ENCODE measurements at places on chromosomes 5 and 9.

DNA sequence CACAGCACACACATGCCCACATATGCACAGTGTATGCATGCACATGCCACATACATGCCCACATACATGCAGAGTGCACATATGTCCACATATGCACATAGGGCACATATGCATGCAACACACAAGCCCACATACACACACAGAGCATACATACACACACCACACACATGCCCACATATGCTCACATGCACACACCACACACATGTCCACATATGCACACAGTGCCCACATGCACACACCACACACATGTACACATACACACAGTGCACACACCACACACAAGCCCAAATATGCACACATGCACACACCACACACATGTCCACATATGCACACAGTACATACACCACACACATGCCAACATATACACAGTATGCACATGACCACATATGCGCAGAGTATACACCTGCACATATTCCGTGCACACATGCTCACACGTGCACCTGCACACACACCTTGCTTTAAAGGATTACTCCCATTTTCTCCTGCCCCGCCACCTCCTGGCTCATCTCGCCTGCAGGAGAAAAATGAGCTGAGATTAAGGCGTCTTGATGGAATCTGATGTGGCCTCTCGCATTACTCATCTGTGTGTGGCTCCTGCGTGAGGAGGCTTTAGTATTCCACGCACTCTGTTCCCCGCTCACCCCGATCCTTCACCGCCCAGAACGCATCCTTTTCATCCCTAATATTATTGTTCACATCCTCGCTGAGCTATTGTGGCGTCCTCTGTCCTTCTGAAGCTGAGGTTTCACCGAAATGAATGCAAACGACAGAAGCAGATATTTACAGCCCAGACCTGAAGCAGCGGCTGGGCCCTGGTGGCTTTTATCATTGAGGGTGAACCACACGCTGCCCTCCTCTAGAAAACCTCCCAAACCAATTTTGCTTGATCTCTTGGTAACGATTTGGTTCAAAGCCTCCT is 182.7 kb downstream of the OLFM1 start:
- DNase-seq = no peak

GRCh38 chr9:128208946-128209669 is 5.9 kb downstream of the DNM1 start:
- DNase-seq = no peak

- DNase-seq = no peak
Observed at GRCh38 chr9:34927061-34927460, 31.0 kb upstream of the PHF24 start.

DNA sequence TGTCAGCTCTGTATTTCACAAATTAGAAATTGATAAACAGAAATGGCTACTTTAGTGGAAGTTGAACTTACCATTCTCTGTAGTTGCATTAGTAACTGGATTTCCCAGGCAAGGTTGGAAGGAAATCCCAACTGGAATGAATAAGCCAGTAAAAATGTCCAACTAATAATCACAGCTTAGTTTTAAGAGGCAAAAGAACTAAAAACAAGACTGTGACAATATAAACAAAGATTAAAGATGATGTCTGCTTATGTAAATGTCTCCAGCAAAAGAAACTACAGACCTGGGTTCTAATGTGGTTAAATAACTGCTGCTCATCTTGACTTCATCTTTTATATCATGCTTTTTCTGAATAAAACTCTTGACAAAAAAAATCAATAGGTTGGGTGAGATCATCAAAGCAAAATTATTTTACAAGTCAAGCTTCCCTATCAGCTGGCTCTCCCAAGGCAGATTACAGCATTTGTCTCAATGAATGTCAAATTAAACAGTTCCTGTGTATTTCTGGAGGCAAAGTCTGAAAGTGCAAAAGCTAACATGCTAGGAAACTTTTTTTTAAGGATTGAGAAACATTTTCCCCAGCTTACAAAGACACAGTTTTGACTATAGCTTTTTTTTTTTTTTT is 62.3 kb upstream of the HMHB1 start:
- DNase-seq = no peak
